ENCODE measurements at places on chromosomes 11 and 22.

- DNase-seq = no peak
These were observed 7.7 kb downstream of the LIF start for GRCh38 chr22:30238661-30239487.

- no peak for DNase-seq
These were observed 11.6 kb downstream of the UCP3 start for GRCh38 chr11:73997120-73997770.

GRCh38 chr11:66188580-66188979 is 79.9 kb upstream of the RAB1B start:
- DNase-seq = no peak

DNA sequence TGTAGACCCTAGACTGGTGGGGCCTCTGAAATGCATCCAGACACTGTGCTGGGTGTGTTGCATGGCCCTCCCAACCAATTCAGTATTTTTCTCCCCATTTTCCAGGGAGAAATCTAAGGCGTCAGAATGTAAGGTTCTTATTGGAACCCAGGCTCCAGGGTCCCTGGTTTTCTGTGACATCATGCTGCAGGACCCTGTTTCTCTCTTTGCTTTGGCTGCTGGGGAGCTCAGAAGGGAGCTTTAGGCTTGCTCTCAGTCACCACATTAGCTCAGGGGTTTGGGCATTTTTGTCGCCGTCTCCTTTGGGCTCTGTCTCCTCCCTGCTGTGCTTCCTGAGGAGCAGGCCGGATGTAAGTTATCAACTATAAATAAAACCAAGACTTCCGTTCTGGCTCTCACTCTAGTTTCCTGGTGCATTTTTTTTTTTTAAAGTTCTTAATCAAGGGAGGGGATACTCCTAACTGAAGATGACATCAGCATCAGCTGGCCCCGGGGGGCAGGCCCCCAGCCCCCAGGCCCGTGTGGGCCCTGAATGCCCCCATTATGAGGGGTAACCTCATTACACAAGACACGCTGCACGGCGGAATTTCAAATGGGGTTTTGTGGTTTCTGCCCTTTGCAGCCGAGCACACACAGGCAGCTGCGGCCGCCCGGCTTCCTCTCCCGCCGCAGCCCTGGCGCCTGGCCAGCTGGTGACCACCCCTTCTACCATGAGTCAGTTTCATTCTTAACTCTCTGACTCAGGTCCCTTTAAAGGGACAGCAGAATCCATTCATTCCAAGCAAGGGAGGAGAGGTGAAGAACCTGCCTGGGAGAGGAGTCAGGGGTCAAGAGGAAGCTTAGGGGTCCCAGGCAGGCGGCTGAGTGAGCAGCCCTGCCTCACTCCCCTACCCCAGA is 3.2 kb downstream of the MYEOV start:
- DNase-seq = peak; percentile 64

GRCh38 chr22:48784701-48785503 is 1042.8 kb downstream of the BRD1 start:
- DNase-seq = no peak

- DNase-seq = no peak
These were observed 39.5 kb downstream of the IGF2 start for GRCh38 chr11:2099516-2100349.
